Activated CD8-positive, alpha-beta memory T cell treated with anti-CD3 and anti-CD28 coated beads, Interleukin-2, amount 10 ng/mL, durations not matched to agents 7 days and 5 days (primary cell): ENCODE measurements at places on chromosomes 2 and 18. TPM values are rescaled to one million over a fixed set of nuclear protein-coding genes. Genes with fewer than 3 reads are reported as not detected.
A peak's percentile ranks its signal among the peaks of the same experiment; 100 is the strongest.

DNA sequence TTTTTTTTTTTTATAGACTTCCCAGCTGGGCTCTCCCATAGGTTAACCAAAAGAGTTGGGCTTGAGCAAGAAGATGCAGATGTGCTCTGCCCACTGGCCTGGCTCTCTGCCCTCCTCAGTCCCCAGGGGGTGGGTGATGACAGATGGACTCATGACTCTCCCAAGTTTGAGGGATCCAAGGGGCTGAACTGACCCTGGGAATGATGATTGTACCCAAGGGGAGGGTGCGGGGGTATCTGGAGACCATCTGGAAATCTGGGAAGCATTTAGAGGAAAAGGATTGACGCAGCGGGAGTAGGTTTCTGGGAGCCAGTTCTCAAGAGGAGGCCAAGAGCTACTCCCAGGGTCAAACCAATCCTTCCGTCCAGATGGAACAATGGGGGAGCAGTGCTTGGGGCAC lies 330.8 kb downstream of the CYP26B1 start:
- no peak for DNase-seq

GRCh38 chr2:44116319-44116718 lies 52.4 kb upstream of the PPM1B start:
- DNase-seq: no peak

GRCh38 chr2:222992137-222992536 lies 59.9 kb upstream of the KCNE4 start:
- no peak for DNase-seq

DNA sequence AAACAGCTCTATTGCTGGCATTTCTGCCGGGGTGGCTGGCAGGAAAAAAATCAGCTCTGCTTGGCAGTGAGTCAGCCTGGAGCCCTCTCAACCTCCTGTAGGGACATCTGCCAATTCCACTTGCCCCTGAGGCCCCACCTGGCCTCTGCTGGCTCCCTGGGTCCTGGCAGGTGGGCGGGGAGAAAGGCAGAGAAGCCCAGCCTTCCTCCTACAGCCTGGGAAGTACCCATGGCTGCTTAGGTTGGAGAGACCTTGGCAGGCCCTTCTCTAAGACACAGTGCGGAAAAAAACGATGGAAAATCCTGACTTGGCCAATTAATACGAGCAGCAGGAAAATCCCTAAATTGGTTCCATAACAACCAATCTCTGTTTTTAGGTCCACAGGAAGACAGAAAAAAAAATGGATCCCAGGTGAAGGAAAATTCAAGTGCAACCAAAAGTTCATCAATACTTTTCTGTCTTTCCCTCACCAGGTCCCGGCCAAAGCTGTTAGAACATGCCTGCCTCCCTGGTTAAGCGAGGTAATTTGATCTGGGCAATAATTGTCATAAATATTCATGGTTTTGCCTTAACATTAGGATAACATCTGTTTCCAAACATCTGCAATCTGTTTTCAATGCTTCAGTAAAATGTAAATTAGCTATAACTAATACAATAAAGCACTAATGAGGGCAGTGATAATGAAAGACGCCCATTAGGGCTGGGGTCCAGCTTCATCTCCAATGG lies 245.9 kb downstream of the TFCP2L1 start:
- no peak for DNase-seq

GRCh38 chr2:186410802-186411201 lies 75.3 kb upstream of the ZC3H15 start:
- DNase-seq: no peak

- no peak for DNase-seq
Observed at GRCh38 chr2:33488715-33489540, 12.5 kb downstream of the RASGRP3 start.

GRCh38 chr2:234146087-234146826 lies 95.8 kb downstream of the SPP2 start:
- DNase-seq: no peak

DNA sequence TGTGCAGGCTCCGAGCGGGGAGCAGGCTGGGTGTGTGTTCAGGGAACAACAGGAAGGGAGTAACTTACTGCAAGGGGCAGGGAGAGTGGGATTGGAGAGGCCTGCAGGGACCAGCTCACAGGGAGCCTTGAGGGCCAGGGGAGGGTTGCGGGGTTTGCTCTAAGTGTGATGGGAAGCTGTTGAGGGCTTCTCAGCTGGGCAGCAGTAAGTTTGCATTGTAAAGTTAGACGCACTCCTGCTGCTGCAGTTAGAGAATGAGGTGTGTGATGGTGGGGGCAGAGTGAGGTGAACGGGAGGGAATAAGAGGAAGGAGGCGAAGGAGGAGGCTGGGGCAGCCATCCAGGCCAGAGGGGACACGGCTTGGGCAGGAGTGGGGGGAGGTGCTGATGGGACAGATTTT lies 53.4 kb downstream of the BOLA3 start:
- peak; percentile 37 for DNase-seq

Gene C2orf80
- not detected for total RNA-seq

Gene BBS5
- total RNA-seq: 1.3 TPM

Gene PAX8
- 2.1 TPM for total RNA-seq

Gene IDH1
- 45.6 TPM for total RNA-seq

Gene SFTPB
- total RNA-seq: not detected

Gene CDH2
- total RNA-seq: not detected

Gene TANC1
- 0.16 TPM for total RNA-seq
